Right lobe of liver (tissue), 6 donors: ENCODE measurements at places on chromosomes 12 and 14. TPM values are rescaled to one million over a fixed set of nuclear protein-coding genes. Genes with fewer than 3 reads are reported as not detected.

AQP6 gene
- total RNA-seq = not detected

- H3K27ac ChIP-seq = no peak overlapping the region
- H3K36me3 ChIP-seq = no peaks in the 10 kb centered on the region
- H3K4me1 ChIP-seq = no peaks in the 10 kb centered on the region
- H3K4me3 ChIP-seq = no peak overlapping the region
- peak; percentile 44 for DNase-seq
Observed at GRCh38 chr14:104966261-104966865, 11.8 kb downstream of the AHNAK2 start.

DNA sequence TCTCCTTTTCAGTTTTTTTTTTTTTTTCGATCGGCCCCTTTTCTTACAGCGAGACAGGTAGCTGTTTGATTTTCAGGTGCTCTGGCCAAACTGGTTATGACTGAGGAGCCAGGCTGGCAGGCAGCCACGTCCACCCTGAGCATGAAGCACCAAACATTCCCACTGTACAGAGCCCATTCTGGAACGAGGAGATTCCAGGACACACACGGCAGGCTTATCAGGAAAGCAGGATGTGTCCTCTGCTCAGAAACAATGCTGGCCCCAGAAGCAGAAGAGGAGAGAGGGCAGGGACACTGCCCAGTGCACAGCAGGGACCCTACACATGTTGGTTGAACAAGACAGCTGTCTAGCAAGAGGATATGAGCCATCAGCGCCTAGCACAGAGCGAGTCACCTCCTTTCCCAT is 3.7 kb upstream of the KRT2 start:
- no peaks in the 10 kb centered on the region for H3K36me3 ChIP-seq
- no peaks in the 10 kb centered on the region for H3K27me3 ChIP-seq
- no peak overlapping the region for H3K27ac ChIP-seq
- no peak for DNase-seq
- no peak overlapping the region for H3K4me3 ChIP-seq
- H3K4me1 ChIP-seq = no peaks in the 10 kb centered on the region

DNA sequence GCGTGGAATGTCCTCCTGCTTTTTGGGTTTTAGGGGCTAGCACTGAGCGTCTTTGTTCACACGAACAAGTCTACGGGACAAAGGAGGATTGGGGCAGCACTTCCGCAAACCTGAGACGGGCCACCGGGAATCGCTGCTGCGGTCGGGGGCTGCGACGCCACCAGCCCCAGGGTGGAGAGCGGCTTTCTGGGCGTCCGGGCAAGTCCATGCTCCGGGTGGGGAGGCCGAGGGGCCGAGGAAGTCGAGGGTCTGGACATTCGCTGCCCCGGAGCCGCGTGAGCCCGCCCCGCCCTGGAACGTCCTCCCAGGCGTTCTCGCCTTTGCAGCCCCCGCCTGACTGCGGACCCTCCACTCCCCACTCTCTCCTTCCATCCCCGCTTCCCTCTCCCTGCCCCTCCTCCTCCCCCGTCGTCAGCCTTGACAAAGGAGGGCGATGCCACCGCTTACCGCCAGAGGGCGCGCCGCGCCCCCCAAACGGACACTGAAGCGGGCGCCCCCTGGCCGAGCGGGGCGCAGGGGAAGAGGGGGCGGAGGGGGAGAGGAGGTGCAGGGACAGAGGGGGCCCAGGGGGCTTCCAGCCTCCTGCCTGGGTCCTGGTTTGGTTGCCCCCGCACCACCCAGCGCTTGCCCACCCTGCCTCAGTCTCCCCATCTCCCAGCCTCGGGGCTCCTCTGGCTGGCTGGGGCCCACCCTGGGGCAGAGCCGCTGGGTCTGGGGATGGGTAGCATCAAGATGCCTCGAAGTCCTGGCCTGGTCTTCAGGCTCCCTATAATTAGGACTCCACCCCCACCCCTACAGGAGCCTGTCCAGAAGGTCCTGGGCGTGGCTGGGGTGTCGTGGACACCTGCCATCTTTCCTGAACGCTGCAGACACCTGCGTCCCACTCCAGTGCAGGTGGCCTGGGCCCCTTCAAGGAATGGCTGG is 39.1 kb upstream of the INF2 start:
- peak overlapping the region; percentile 46 for H3K4me3 ChIP-seq
- H3K27me3 ChIP-seq = no peaks in the 10 kb centered on the region
- DNase-seq = peak; percentile 63
- H3K4me1 ChIP-seq = no peaks in the 10 kb centered on the region

DNA sequence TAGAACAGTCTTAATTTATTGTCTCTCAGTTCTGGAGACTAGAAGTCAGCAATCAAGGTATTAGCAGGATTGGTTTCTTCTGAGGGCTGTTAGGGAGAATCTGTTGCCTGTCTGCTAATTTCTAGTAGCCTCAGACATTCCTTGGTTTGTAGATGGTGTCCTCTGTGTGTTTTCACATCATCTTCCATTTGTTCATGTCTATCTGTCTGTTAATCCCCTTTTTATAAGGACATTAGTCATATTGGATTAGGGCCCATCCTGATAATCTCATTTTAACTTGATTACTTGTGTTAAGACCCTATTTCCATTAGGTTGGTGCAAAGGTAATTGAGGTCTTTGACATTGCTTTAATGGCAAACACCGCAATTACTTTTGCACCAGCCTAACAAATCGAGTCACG is 34.3 kb downstream of the TBC1D15 start:
- H3K36me3 ChIP-seq = no peaks in the 10 kb centered on the region
- no peak overlapping the region for H3K4me3 ChIP-seq
- peaks cover 14% of the 10 kb centered on the region for H3K4me1 ChIP-seq

DNA sequence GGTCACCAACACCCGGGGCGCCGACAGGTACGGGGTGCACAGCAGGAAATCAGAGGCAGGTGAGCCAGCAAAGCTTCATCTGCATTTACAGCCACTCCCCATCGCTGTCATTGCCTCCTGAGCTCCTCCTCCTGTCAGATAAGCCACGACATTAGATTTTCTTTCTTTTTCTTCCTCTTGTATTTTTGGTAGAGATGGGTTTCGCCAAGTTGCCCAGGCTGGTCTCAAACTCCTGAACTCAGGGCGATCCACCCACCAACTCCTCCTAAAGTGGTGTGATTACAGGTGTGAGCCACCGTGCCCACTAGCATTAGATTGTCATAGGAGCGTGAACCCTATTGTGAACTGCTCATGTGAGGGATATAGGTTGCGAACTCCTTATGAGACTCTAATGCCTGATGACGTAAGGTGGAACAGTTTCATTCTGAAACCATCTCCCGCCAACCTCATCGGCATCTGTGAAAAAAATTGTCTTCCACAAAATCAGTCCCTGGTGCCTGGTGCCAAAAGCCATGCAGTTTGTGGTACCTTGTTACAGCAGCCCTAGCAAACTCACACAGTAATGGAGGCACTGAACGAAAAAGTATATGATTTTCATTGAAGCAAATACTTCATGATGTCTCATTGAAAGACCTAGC is 1.5 kb downstream of the STYK1 start:
- no peaks in the 10 kb centered on the region for H3K4me1 ChIP-seq
- no peak overlapping the region for H3K4me3 ChIP-seq
- no peak for DNase-seq
- H3K27ac ChIP-seq = no peak overlapping the region
